ENCODE measurements at places on chromosomes 2 and 18. TPM values are rescaled to one million over a fixed set of nuclear protein-coding genes. Genes with fewer than 3 reads are reported as not detected.

UGP2 gene
- 182 TPM for total RNA-seq

WNT6 gene
- total RNA-seq = not detected

DNA sequence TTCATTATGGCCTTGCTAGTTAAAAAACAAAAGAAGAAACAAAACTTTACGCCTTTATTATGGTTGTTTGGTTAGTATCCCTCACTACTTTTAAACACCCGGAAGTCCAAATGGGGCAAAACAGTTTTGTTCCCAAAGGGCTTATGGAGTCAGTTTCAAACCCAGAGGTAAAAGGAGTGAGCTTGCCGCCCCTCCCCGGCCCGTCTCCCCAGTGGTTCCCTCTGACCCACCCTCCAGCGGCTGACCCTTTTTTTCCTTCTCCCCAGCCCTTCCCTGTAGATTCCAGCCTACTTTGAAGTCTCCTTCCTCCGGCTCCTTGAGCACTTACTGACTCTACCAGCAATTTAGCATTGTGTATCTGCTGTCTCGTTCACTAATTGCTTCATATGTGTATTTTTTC is 209.2 kb downstream of the ICOS start:
- no peak for DNase-seq

DNA sequence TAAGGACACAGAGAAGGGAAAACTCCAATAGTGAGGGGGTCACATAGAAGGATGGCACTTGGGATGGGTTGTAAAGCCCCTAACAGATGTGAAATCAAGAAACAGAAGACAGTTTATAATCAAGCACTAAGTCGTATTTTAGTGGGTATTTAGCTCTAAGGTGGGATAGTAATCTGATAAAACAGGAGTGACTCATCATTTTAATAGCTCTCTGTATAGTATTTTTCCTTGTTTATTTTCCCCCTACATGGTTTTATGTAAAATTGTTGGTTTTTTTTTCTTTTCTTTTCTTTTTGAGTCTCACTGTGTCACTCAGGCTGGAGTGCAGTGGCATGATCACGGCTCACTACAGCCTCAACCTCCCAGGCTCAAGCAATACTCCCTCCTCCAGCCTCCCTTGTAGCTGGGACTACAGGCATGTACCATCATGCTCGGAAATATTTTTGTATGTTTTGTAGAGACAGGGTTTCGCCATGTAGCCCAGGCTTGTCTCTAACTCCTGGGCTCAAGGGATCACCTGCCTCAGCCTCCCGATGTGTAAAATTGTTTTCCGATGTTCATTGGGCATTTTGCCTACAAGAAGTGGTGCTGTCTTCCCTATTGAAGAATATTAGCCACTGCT is 142.6 kb upstream of the SERPINE2 start:
- no peak for DNase-seq
